ENCODE measurements at places on chromosomes 3 and 15.

DNA sequence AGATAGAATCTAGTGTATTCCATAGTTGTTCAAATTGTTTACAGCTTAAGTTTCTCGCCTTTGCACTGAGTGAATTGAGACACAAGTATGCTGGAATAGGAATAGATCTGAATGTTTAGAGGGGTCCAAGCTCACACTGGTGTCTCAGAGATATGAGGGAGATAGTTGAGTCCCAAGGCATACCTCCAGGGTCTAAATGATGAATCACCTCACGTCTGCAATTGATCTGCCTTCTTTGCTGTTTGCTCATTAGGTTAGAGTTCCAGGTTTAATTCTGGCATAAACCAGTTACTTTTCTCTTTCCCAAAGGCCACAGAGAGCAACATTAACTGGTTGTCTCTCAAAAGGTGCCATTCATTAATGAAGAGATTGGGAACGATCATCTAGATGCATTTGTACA, 106.3 kb upstream of the MME start:
- DNase-seq, result no peak

DNA sequence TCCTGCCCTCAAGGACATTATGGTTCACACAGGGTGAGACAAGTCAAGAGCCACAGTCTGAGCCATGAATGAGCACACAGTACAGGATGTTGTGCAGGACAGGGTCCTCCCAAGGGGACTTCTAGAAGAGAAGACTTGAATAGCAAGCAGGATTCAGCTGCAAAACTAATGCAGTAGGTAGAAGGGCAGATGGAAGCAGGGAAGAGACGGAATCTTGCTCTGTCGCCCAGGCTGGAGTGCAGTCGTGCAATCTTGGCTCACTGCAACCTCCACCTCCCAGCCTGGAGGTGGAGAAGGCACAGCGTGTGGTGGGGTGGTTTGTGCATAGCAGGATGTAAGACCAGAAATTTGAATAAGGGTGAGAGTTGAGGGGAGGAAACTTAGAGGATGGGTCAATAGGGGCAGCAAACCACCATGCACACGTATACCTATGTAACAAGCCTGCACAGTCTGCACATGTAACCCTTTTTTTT, 8.0 kb downstream of the BCL2L10 start:
- no peak for DNase-seq

DNA sequence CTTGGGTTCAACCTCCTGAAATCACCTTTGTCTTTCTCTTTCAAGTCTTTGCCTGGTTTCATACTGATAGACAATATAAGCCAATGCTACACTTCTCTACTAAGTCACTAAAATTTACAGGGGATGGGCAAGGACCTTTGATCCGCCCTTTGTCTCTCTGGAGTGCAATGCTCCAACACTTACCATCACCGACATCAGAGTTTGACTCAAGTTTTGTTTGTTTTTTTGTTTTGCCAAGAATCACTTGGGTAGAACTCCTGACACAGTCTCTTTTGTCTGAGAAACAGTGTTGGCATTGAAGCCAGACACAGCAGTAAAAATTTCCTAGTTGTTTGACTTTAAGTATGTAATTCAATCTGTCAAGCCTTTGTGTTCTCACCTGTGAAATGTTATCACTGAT, 29.3 kb downstream of the NFKBIZ start:
- DNase-seq, result no peak

- DNase-seq, result peak; percentile 76
Measured at GRCh38 chr3:117603097-117603496, 893.5 kb downstream of the TUSC7 start.

DNA sequence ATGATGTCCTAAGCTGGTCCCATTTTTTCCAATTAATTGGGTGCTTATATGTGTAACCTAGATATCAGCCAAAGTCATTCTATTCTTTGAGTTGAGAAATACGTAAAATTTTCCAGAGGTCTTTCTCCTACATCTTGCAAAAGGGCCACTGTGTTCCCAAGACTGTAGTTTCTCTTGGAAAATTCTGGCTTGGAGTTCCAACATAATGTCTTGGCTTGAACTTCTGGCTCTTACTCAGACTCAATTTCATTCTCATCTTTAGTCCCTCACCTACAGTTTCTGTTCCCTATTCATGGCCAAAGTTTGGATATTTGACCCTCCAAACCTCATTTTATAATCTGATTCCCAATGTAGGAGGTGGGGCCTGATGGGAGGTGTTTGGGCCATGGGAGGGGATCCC, 201.4 kb upstream of the ARHGEF26 start:
- DNase-seq, result no peak

GRCh38 chr3:13065727-13066126, 7.5 kb downstream of the IQSEC1 start:
- no peak for DNase-seq

GRCh38 chr15:74173380-74174218, at the start of gene ISLR:
Gene ISLR (plus strand): TSS chr15:74173710. CDS start chr15:74174859, 1,149 bp downstream.
- DNase-seq, result no peak

DNA sequence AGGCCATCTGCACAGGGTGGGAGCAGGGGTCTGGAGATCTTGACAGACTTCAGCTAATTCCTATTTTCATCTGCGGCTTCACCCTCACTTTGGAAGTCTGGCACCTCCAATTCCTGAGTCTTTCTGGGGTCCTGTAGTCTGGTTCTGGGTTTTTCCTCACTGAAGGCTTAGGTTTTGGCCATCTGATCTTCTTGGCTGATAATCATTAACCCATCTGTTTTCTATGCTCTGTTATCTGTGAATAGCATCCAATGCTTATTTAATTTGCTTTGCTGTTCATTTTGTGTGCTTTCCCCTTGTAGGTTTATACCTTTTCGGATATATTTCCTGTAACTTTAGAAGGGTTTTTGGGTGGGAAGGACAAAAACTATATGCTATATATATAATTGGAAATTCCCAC, 17.6 kb downstream of the TATDN2 start:
- no peak for DNase-seq

DNA sequence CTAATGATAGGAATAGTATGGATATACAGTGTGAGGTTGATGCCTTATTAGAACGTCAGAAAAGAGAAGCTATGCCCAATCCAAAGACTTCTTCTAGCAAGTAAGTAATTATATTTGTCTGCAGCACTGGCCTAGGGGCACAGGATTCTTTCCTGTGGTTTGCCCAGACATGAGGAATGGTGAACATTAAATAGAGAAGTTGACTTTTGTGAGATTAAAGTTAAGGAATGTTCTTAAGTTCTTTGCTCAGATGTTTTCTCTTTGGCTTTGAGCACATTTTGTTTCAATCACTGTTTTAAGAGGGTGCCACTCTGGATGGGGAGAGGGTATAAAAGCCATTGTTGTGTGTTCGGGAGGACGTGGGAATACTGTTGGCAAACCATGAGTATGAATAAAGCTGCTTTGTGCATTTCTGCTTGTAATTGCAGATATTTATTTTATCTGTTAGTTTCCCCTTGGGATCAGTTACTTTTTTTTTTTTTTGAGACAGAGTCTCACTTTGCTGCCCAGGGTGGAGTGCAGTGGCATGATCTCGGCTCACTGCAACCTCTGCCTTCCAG, 8.3 kb downstream of the KIF23 start:
- no peak for DNase-seq

DNA sequence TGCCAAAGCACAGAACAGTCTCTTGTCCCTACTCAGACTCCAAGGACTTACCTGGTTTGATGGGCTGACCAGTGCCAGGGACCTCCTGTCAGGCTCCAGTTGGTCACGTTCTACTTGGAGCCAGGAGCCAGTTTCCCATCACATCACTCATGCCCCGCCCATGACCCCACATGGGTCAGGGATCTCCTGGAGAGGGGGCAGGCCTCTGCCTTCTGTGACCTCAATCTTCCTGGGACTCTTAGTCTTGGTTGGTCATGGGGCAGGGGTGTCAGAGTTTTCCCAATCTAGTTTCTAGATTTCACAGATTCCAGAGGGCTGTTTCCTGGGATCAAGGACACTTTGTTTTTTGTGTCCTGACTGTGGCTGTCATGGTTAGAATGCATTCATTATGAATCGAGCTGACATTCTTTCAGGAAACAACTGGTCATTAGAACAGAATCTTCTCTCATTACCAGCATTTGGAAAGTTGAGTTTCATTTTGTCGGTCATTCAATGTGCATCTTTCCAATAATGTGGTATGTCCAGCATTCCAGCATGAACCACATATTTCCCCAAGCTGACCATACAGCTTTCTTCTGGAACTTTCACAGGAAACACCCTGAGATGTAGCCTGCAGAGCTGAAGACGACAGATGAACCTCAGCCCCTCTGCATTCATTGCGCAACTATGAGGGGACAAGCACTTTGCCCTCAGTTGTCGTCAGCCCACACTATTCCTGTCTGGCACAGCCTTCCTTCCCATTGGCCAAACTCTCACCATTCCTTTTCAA, 19.8 kb downstream of the CYP19A1 start:
- DNase-seq, result no peak

DNA sequence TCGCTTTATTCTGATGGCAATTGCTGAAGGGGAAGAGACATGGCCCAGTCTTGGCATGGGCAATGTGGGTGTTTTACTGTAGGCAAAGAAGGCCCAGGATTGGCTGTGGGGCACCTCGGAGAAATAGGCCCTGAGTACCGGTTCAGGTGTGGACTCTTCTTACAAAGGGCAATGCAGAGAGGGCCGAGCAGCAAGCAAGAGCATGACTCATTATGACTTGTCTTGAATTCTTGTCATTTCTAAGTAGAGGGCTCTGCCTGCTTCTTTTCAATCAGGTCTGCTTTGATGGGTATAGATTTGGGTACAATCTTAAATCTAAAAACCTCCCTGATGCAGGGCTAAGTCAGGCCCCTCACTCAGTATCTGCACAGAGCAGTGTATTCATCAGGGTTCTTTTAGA, 14.8 kb upstream of the BUB1B start:
- DNase-seq, result no peak

Data from Kasumi-1 (cell line).